Stimulated activated CD8-positive, alpha-beta memory T cell treated with anti-CD3 and anti-CD28 coated beads, Interleukin-15, amount 100 ng/mL, for 4 hours (primary cell): ENCODE measurements at places on chromosomes 11 and 22.

DNA sequence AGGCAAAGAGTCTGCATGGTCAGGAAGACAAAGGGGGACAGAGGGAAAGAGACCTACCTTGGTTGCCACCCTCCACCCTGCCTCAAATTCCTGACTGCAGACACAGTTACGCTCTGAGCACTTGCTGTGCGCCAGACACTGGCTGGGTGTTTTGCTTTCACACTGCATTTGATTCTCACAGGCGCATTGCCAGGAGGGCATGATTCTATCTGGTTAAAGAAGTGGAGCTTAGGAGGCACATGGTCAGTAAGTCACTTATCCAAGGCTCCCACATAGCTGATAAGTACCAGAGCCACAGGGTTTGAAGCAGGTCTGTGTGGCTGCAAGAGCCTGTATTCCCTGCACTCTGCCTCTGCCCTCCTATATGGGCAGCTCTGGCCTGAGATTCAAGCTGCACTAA lies 103.9 kb downstream of the TIMP3 start:
- no peak for DNase-seq

- DNase-seq = no peak
Measured at GRCh38 chr11:28674433-28675103, 566.4 kb downstream of the METTL15 start.

- DNase-seq = no peak
Measured at GRCh38 chr11:34492806-34493414, 20.7 kb downstream of the ELF5 start.

DNA sequence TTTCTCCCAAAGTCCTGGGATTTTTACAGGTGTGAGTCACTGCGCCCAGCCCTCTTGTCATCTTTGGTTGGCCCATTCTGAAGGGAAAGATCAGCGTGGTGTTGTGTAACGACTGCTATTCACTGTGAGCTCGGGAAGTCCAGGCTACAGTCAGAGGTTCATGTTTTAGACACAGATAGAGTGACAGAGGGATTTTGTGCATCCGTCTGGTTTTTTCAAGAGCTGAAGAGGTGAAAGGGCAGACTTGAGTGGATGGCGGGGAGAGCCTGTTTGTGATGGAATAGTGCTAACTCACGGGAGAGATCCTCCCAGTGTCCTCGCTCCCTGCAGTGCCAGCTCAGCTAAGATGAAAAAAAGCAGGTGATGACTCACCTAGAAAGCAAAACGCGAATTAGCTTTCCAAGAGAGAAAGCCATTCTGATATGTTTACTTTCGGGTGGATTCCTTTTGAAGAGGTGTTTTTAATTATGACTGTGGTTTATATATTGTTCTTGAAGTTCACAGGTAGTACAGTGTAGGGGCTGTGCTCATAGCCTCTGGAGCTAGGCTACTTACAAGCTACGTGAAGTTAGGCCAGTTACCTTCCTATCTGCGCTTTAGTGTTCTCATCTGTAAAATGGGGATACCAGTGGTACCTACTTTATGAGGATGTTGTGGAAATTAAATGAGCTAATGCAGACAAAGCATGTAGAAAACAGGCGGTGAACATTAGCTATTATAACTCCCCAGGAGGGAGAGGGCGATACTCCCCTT lies 67.2 kb downstream of the C11orf91 start:
- DNase-seq = no peak

- no peak for DNase-seq
Measured at GRCh38 chr11:15941206-15941770, 415.1 kb downstream of the SOX6 start.

- DNase-seq = no peak
Measured at GRCh38 chr11:63573881-63574855, 11.0 kb upstream of the PLAAT2 start.

DNA sequence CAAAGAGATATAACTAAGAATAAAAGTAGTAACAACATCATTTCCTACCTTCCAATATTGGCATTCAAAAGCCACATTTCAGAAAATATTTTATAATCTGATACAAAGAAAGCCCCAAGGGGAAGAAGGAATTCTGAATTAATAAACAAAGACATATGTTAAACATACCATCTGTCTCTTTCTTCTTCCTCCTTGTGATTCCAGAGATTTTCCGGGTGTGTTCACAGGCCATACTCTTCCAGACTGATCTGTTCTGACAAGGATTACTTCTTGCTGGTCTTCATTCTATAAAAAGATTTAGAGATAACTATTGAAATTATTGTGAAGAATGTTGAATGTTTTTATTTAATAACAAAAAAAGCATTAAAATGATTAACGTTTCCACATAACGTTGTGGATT lies 65.0 kb downstream of the CWF19L2 start:
- DNase-seq = no peak

- no peak for DNase-seq
Measured at GRCh38 chr22:50247748-50248147, 2.9 kb upstream of the TUBGCP6 start.

GRCh38 chr11:110711776-110712658 lies at the start of gene ARHGAP20:
TSS of gene ARHGAP20 (minus strand) at chr11:110712437. CDS start at chr11:110712231, 206 bp downstream.
- no peak for DNase-seq

DNA sequence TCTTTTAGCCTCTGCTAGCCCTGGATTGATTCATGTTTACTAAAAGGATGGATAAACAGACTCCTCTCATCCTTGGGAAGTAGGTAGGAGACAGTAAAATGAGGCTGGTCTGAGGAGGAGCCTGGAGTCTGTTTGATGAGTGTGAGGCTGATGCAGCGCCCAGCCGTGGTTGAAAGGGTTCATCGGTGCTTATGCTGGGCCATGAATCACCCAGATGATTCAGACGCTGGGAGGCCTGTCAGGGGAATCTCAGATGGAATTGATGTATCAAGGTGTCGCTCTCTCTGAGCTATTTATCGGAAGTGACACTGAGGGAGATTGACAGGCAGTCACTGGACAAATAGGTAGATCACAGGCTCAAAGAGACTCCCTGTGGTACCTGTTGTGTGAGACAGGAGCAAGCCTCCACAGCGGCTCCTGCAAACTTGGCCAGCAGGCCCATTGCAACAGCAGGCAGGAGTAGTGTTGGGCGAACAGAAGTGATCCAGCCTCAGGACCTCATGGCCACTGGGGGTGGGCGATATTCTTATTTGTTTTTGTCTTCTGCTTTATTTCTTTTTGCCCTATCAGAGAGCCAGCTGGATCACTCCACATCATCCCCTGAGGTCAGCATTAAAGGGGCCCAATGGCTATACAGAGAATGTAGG lies 109.9 kb upstream of the CADM1 start:
- no peak for DNase-seq

- no peak for DNase-seq
Measured at GRCh38 chr11:96098511-96099241, 174.8 kb upstream of the MTMR2 start.
